Smooth muscle cell of the umbilical artery (primary cell): ENCODE measurements at places on chromosomes 6 and 20. TPM values are rescaled to one million over a fixed set of nuclear protein-coding genes. Genes with fewer than 3 reads are reported as not detected.

Gene DNMT3B
- total RNA-seq: 1.5 TPM in 2 replicates

Gene OR2B6
- not detected in 2 replicates for total RNA-seq

Gene PPIL6
- 2.9 and 4.5 TPM in 2 replicates for total RNA-seq

Gene LTB
- total RNA-seq: not detected in 2 replicates

Gene SAMD10
- total RNA-seq: 0.30 and 2.4 TPM in 2 replicates

Gene NELFE
- total RNA-seq: 89.1 and 109 TPM in 2 replicates

Gene C4B
- 2.1 and 3.9 TPM in 2 replicates for total RNA-seq

Gene SLC17A9
- 28.8 and 58.5 TPM in 2 replicates for total RNA-seq
